ENCODE measurements at places on chromosomes 1 and 21.

DNA sequence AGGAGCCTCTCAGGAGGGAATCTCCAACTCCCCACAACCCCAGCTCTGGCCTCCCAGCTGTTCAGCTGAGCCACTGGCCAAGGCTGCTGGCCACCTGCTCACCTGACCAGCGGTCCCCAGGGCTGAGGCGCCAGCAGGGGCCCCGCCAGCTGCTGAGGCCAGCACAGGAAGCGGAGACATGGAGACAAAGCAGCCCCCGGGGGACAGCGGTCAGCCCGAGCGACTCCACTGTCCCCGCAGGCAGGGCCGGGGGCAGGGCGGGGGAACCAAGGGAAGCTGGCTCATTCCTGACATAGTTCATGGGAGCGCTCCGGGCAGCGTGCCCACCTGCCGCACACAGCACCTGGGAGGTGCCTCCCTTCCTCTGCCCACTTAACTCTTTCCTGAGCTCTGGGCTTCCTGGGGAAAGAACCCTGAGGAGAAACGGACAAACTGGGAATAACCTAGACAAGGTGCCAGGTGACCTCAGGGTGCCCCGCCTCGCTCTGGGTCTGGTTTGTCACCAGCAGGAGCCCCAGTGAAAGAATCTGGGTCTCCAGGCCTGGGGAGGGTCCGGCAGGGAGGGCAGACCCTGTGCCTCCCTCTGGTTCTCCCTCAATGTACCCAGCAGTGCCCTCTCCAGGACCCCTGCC, 10.7 kb downstream of the EPHA2 start:
- DNase-seq, result no peak

- no peak for DNase-seq
These were observed 181.1 kb downstream of the DYRK1A start for GRCh38 chr21:37547615-37548200.

- DNase-seq, result no peak
These were observed 8.1 kb upstream of the PRELP start for GRCh38 chr1:203467550-203467921.

- DNase-seq, result peak; percentile 63
These were observed 93.9 kb upstream of the PPM1J start for GRCh38 chr1:112808861-112809684.

GRCh38 chr1:26538480-26539412, 9.2 kb downstream of the RPS6KA1 start:
- no peak for DNase-seq

DNA sequence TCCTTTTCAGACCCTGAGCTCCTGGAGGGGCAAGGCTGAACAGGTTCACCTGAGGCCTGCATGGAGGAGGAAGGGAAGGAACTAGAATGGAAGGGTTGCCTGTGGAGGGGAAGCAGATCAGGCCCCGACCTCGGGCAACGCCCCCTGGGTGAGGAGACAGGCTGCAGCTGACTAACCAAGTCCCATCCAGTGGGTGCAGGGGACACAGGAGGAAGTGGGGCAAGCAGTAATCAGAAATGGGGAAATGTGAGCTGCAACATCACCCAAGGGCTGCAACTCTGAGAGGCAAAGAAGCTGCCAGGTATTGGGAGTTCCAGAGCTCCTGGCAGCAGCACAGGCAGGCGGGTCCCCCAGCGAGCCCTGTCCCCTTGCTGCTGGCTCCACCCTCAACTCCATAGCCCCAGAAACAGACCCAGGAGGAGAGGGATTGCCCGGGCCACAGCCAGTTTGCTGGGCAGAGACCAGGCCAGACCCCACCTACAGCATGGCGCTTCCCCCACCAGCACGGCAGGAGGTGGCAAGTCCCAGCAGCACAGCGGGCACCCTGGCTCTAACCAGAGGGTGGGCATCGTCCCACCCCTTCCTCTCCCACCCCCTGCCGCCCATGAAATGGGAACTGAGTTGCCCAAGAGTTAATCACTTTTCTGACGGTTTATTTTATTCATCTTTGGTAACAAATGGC, 38.5 kb downstream of the MRPL37 start:
- no peak for DNase-seq

- no peak for DNase-seq
These were observed 36.7 kb downstream of the NPHP4 start for GRCh38 chr1:5955479-5955977.

DNA sequence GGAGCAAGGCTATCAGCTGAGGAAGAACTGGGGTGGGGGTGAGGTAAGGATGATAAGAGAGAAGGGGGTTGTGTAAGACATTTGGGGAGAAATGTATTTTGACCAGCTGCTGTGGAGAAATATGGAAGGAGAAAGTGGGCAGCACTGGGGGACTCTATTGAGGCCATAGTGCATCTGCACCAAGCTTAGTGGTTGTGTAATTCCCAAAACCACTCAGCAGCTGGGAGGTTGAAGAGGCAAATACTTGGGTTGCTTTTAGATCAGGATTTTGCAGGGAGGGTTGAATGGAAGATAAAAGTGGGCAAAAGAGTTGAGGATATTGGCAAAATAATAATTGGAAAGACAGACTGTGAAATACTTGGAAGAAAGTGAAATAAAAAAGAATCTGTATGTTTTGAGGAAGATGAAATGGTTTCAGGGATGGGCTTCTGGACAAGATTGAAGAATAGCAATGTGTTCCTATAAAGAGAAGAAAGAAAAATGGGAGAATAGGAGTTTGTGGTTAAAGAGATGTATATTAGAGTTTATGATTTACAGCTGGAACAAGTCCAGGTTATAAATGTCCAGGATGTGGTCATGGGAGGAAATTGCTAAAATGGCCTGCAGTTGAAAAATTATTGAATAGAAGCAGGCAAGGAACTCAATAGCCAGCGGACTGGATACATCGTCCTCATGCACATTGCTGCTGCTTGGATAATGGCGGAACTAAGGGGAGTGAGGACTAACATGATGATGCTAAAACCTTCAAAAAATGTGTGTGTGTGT, 162.7 kb downstream of the DNM3 start:
- DNase-seq, result no peak

GRCh38 chr1:192045131-192045530, 113.1 kb upstream of the RGS18 start:
- DNase-seq, result no peak

DNA sequence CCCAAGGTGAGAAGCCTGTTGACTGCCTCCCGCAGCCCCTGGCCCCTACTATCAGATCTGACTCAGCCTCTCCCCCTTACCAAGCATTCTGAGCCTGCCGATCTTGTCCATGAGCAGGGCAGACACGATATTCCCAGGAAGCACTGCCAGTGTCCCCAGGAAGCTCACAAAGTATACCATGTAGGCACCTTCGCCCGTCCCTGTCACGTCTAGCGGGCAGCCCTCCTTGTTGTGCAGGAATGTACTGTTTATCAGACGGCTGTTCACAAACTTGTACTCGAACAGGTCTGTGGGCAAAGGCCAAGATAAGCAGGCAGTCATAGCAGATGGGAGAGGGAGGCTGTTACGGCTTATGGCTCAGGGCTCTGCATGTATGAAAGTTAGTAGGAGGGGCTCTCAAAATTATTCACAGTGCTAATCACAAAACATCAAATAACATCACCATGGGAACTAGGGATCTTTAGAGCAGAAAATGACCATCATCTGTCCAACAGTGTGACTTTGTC, 7.3 kb downstream of the BOLA1 start:
- DNase-seq, result no peak

DNA sequence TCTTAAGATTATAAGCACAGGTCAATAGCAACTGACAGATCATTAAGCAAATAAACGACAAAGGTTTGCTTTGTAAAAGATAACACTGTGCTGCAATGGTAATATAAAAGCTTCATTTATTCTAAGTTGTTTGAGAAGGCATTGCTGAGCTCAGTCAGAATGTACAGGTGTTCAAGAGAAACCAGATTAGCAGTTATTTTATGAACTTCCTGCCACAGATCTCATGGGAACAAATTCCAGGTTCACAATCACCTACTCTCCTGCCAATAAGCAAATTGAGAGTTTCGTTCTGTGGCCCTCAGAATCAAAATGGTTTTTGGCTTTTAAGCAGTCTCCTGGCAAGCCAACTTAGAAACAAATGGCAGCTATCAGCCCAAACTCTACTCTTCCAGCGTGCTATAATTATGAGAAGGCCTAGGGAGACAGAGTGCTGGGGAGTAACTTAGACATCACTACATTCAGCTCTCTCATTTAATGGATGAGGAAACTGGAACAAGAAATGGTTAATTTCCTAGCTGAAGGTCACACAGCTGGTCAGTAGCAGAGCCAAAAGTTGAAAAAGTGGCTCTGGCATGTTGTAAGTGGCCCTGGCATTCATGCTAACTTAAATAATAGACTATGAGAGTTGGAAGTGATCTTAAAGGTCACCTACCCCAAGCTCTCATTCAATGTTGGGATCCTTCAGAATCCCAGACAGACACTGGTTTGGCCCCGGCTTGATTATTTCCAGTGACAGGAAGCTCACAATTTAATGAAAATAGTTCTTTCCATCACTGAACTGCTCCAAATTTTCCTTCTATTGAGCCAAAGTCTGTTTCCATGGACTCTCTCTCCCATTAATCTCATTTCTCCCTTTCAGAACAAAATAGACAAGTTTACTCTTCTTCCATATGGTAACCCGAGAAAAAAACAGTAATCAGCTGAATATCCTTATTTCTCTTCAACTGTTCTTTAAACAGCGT, 82.6 kb upstream of the EDEM3 start:
- DNase-seq, result no peak

DNA sequence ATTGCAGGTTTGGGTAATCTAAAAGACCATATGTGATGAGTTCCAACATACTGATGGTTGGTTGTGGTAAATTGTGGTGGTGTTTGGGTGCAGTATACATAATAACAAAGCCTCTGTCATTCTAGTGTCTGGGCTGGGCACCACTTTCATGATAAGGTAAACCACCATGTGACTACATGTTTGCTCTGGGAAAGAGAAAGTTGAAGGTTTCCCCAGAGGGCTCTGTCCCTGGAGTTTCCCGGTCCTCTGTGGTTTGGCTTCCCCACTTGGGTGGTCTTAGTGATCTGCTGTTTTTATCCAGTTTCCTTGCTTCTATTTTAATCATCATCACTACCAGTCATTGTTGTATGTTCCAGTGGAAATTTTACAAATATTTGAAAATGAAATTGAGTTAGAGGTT, 55.9 kb upstream of the TSPAN2 start:
- DNase-seq, result no peak

DNA sequence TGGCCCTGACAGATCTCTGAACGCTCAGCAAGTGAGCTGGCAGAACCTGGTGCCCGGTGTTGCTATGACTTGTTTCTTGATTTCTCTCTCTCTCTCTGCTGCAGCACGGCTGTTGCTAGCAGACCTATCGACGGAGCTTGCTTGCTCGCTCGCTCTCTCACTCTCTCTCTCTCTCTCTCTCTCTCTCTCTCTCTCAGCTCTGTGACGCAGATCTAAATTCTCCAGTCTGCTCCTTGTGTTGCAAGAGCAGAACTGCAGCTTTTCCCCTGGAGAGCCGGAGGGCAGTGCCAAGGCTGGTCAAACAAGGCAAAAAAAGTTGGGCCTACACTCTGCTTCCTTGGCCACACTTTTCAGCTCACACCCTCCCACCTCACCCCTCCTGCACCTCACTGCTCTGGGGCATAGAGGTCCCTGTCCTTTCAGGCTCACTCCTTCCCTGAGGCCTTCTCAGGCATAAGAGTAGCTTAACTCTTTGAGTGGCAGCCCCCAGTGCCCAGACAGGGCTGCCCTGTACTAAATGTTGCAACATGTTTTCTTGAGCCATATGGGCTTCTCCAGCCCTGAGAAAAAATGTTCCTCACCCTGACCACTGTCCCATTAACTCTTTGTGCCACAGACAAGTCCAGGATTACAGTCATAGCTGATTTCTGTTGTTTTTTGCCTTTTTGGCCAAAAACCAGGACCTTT, 72.2 kb downstream of the CD46 start:
- DNase-seq, result peak; percentile 71

- DNase-seq, result no peak
These were observed 46.9 kb upstream of the NEXN start for GRCh38 chr1:77841574-77841973.

GRCh38 chr21:25402134-25402961, 204.9 kb downstream of the MRPL39 start:
- no peak for DNase-seq

- DNase-seq, result no peak
These were observed 22.9 kb upstream of the PLA2G5 start for GRCh38 chr1:20047096-20047495.

GRCh38 chr1:195580988-195581387, 1027.3 kb downstream of the KCNT2 start:
- no peak for DNase-seq

GRCh38 chr1:46697053-46697452, 21.9 kb downstream of the EFCAB14 start:
- no peak for DNase-seq

GRCh38 chr21:38165466-38166172, 91.2 kb upstream of the KCNJ15 start:
- DNase-seq, result no peak

DNA sequence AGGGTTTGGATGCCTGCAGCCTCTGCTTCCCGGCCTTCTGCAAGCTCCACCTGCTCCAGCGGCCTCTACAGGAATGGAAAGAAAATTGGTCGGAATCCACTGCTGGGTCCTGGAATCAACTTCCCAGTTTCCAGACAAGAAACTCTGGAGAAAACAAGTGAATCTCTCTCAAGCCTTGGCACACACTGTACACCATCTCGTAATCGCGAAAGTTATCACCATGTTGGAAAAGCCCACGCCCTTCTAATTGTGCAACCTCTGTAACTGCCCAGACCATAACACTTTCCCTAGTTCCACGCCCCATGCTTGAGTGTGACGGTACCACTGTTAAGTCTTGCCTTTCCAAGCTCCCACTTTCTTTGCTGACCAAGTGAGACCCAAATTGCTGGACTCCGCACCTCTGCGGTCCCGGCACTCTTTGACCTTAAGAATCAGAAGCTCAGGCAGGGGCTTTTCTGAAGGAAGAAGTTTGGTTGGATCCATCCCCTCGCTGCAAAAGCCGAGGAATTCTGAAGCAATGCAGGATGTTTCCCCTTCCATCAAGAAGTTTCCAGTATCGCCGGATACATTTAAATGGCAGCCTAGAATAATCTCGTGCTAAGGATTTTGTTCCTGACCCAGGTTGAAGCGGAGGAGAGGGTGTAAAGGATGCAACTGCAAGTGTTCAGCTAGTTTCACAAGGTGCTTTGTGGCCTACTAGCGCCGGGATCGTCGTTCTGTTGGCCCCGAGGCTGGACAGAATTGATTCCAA, 6.2 kb downstream of the NR5A2 start:
- no peak for DNase-seq

GRCh38 chr1:152582647-152583046, 2.3 kb upstream of the LCE3D start:
- DNase-seq, result no peak

DNA sequence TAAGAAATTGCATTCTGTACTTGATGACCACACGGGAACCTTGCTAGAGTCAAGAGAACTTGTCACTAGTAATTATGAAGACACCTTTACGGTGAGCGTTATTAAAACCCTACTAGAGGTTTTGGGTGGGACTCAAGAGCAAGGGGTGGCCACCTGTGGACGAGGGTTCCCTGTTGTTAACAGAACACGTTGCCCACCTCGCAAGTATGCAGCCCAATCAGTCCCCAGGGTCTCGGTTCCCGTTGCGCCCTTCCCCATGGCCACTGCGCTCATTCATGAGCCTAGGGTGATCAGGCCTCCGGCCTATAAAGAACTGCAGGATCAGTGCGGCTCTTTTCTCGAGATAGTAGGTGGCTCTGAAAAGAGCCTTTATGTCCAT, 30.2 kb upstream of the RNF187 start:
- peak; percentile 64 for DNase-seq

GRCh38 chr1:15735304-15736037, 587 bp upstream of the SLC25A34 start:
- no peak for DNase-seq

- DNase-seq, result no peak
These were observed 36.6 kb upstream of the NHLH2 start for GRCh38 chr1:115877511-115877910.
